ENCODE measurements at places on chromosomes 7 and 10. TPM values are rescaled to one million over a fixed set of nuclear protein-coding genes. Genes with fewer than 3 reads are reported as not detected.
A peak's percentile ranks its signal among the peaks of the same experiment; 100 is the strongest.

DNA sequence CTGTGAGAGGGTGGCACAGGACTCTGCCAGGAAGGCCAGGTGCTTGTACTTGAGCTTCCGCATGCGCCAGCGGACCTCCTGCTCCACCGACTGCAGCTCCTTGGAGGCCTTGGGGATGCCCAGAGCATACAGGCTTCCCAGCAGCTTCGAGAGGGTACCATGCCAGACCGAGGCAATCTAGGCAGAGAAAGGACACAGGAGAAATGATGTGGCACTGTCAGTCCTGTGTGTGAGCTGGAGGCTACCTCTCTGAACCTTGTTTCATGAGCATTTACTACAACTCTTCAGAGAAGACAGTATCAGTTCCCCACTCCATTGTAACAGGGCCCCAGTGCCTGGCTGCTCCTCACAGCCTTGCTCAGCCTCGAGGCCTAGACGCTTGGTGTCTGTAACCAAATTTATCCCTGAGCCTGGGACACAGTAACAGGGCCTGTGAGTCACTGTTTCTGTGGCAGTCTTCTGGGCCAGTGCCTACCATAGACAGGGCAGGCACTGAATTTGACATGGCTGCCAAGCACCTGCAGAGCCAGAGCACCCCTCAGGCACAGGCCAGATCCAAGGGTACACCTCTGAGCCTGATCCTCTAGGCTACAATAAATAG is 5.8 kb downstream of the TBRG4 start:
- DNase-seq, result no peak

DNA sequence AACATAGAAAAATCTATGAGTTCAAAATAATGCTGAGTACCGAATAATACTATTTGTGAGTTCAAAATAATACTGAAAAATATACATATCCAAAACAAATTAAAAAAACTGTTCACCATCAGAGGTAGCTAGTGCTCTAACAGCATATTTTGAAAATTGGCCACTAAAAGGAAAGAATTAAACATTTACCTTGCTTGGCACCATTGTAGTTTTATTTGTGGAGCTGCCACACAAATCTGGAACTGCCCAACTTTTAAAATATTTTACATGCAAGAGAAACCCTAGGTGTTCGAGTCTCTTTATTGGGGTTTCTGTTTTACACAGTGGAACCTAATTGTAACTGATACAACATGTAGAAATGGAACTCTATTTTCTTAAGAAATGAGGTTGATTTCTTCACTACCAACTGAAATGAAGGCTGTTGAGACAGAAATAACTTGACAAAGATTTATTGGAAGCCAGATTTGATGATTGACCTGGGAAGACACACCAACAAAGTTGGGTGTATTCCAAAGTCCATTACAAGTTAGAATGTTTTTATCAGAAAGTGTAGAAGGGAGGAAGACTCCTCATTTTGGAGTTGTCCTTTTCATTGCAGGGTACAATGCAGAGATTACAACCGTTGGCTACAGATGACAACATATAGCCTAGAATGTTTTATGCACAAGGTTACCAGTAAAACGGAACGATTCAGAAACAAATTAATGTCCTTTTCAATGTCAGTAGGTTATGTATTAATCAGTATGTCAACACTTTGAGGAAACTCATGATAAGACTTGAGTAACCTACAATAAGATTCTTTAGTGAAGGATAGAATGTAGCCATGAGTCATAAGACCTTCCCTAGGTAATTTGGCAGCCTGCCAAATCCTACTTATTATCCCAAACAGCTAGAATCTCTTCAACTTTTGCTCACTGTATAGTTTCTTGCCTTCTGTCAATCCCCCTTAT is 73.8 kb upstream of the PAPSS2 start:
- no peak for DNase-seq

DNA sequence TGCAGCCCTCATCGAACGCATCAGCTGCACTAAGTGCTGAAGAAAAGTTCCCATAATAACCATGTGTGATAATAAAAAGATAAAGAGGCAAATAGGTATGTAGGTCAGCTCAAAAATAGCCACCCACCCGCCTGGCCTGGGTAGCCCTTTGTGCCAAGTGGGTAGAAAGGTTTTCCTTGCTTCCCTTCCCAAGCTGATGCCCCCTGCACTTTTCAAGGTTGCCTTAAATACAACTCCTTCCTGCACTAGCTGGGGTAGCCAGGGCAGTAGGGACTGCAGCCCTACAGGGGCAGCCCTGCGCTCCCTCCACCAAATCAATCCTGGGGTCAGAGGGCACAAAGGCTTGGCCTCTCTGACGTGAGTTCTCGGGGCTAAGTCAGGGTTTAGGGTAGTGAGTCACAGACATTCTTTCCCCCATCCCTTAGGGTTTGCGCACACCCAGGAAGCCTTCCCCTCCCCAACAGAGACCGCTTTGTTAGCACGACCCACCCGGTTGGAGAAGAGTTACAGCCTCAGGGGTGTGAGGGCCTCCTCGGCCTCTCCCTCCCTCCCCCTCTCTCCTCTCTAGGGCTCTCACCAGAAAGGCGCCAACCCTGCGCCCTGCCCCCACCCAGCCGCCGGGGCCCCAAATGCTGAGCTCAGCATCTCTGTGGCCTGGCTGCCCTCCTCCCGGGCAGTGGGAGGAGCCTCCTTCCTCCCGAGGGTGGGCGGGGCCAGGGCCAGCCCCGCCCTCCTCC is 13.3 kb upstream of the DDIT4 start:
- peak; percentile 95 for DNase-seq

GRCh38 chr10:13335881-13336280 is 12.2 kb downstream of the SEPHS1 start:
- DNase-seq, result no peak

DNA sequence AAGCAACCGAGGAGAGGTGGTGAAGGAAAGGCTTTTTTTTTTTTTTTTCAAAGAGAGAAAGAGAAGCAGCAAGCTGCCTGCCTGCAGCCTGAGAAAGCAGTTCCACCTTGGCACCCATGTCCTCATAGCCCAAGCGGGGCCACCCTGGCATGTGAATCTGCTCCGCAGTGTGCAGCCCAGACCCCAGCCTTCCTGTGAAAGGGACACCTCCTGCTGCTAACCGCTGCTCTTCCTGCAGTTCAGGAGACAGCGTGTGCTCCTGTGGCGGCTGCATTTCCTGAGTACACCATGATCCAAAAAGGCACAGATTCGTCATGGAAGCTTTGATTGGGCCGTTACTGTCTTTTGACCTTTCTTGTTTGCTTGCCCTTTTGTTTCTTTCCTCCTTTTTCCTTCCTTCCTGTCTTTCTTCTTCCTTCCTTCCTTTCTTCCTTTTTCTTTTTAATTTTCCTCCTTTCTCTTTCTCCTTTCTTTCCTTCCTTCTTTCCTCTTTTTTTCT is 38.1 kb downstream of the IKZF1 start:
- no peak for DNase-seq

- DNase-seq, result no peak
These were observed 345.9 kb downstream of the KIF20B start for GRCh38 chr10:90047243-90047729.

- no peak for DNase-seq
These were observed 5.6 kb upstream of the CYP3A4 start for GRCh38 chr7:99789441-99790070.

GRCh38 chr7:73451780-73452398 is 18.3 kb downstream of the FZD9 start:
- peak; percentile 84 for DNase-seq

DNA sequence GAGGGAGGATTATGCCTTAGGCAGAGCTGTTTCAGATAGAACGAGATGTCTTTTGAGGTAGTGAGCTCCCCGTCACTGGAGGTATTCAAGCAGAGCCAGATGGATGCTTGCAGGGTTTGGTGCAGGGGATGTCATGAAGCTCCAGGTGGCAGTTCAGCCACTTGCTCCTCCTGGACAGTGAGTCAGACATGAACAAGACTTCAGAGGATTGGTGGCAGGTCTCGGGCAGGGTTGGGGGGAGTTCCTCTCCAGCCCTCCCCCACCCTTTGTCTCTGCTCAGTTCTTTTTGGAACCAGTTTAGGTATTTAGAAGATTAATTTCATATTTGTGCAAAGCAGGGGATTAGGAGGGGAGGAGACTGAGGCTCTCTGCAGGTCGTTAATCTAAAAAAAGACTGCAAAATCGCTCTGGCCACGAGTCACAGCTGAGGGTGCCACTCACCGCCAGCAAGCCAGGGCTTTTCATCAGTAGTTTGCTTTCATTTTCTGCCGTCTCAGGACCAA is 21.5 kb upstream of the MYL10 start:
- peak; percentile 52 for DNase-seq

DNA sequence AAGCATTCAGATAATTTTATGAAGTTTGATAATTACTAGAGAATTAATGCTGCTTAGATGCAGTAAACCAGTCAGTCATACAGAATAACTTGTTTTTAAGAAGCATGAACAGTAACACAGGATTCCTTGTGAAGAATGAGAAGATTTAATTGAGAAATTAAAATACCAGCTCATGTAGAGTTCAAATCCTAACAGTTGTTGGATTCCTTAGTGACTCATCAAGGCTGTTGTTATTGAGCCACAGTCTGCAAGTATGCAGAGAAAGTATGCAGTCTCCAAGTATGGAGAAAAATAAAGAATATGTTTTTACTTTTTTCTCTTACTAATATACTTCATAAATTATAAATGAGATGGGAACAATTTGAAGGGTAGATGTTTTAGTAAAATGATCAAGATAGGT is 30.2 kb upstream of the CYP26C1 start:
- DNase-seq, result no peak

- no peak for DNase-seq
These were observed 34.5 kb downstream of the SMURF1 start for GRCh38 chr7:99109108-99110051.

GRCh38 chr10:29734962-29735627 is 100.3 kb upstream of the SVIL start:
- peak; percentile 95 for DNase-seq

DNA sequence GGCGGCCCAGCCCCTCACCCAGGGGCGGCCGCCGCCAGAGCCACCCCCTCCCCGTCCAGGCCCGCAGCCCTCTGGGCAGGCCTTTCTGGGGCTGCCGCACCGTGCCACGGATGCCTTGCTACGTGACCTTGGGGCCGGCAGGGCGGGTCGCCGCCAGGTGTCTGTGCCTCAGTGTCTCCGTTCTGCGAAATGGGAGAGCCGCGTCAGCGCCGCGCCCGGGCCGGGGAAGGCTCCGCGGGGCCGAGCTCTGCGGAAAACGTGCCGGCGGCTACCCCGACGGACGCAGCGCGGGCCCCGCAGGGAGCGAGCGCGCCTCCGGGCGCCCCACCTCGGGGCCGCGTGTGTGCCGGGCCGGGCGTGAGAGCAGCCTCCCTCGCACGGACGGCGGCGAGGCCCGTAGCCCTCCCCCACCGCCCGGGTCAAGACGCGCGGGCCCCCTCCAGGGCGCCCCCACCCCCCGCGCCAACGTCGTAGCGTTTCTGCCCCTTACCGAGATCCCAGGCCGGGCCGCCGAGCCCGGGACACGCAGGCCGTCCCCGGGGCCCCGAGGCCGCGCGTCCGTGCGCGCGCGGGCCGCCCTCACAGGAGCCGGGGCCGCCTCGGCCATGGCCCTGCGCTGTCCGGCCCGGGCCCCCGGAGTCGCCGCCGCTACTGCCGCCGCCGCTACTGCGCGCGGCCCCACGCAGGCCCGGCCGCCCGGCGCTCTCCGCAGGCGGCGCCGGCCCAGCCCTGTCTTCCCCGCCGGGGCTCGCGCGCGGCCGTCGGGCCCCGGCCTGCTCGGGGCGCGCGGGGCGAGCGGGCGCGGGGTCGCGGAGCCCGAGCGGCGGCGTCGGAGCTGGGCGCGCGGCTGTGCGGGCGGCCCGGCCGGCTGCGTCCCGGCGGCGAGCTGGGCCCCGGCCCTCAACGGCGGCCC is 1.1 kb downstream of the ZNF777 start:
- DNase-seq, result peak; percentile 95

- no peak for DNase-seq
These were observed 26.5 kb upstream of the RBM20 start for GRCh38 chr10:110617425-110618229.

- no peak for DNase-seq
These were observed 18.3 kb downstream of the NOD1 start for GRCh38 chr7:30460246-30460633.

AMZ1 gene
- 2.5 TPM for total RNA-seq

BCL7B gene
- total RNA-seq, result 32.9 TPM

PAPSS2 gene
- 81.8 TPM for total RNA-seq

CADPS2 gene
- total RNA-seq, result 26.2 TPM

HOXA4 gene
- total RNA-seq, result 0.72 TPM
